ENCODE measurements at places on chromosomes 7 and 10.

- no peak for DNase-seq
These were observed 409.0 kb downstream of the CDC14C start for GRCh38 chr7:49333180-49333881.

GRCh38 chr10:74118804-74119203 is 31.8 kb downstream of the AP3M1 start:
- DNase-seq = peak; percentile 31

DNA sequence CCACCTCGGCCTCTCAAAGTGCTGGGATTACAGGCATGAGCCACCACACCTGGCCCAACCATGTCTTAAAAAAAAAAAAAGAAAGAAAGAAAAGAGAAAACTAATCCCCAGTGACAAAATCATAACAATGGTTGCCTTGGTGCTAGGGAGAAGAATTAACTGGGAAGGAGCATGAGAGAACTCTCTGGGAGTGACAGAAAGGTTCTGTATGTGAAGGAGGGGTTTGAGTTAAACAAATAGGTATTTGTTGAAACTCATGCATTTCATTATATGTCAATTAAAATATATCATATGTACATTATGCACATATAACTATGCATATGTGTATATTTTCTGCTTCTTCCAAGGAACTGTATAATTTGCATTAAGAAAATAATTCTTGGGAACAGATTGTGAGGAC is 33.3 kb downstream of the INA start:
- DNase-seq = no peak

- no peak for DNase-seq
These were observed 27.6 kb downstream of the ERLIN1 start for GRCh38 chr10:100158044-100158805.

GRCh38 chr7:65463184-65463583 is 89.5 kb downstream of the ZNF92 start:
- no peak for DNase-seq

DNA sequence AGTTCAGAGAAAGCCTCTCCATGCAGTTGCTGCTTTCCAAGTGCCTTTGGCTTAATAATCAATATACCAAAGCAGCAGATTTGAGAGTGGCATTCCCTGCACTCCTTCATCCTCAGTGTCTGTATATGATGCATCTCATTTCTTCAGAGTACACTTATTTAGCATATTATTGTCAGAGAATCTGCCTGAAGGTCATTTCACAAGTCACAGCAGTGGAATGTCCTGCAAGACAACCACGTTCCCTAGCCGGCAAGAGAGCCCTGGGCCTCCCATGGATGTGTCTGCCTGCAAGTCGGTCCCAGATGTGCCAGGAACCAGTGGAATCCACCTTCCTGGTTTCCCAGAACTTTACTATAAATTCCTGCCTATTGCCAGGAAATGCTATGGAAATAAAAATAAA is 289.4 kb upstream of the IGFBP3 start:
- peak; percentile 55 for DNase-seq

- no peak for DNase-seq
These were observed 140.4 kb downstream of the PIP4K2A start for GRCh38 chr10:22573820-22574569.

DNA sequence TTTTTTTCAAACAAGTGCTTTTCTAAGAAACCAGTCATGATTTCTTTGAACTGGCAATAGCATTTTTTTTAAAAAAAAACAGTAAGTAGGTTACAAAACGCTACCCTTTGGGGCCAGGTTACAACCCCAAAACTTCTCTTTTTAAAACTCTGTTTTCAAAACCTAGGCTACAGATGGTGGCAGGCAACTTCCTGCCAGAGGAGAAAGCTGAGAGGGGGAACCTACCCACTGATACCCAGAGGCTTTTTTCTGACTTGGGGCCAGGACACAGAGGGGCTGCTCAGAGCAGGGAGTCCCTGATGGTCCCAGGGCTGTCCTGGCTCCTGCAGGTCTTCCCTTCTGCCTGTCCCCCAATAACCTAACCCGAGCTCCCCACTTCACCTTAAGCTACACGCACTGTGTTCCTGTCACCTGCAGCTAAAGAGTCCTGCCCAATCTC is 6.9 kb downstream of the STN1 start:
- no peak for DNase-seq

- no peak for DNase-seq
These were observed 21.7 kb downstream of the ZNF503 start for GRCh38 chr10:75379817-75380216.

DNA sequence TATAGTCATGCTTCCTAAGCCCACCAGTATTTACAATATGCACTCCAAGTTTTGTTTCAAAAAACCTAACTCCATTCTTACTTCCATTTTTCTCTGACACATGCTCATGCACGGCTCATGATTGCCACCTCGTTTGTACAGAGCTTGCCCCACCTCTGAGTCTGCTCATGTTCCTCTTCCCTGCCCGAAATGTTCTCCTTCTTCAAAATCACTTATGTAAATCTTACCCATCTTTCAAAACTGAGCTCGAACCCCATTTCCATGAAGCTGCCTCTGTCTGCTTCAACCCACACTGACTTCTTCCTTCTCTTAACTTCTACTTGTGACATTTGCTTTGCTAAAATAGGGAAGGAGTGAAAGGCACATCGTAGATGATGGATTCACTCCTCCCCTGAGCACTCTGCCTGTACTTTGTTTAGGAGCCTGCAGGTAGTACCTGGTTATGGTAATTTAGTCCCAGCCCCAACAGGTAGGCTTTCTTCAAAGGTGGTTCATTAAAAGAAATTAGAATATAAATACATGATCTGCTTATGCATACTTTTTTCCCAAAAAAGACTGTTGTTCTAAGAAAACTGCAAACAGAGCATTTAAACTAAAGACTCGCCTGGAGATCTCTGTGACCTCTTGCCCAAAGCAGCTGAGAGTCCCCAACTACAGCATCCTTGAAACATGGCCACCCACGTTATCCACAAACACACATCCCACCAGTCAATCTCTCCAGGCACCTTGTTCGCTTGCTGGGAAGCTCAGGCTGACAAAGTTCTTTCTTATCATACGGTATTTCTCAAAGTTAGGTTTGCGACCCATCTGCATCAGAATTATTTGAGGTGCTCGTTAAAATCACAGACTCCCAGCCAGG is 172.0 kb downstream of the DGKI start:
- no peak for DNase-seq

GRCh38 chr7:131999193-131999592 is 442.8 kb upstream of the PODXL start:
- DNase-seq = no peak

- DNase-seq = no peak
These were observed 260.5 kb upstream of the AOAH start for GRCh38 chr7:36984710-36985312.

DNA sequence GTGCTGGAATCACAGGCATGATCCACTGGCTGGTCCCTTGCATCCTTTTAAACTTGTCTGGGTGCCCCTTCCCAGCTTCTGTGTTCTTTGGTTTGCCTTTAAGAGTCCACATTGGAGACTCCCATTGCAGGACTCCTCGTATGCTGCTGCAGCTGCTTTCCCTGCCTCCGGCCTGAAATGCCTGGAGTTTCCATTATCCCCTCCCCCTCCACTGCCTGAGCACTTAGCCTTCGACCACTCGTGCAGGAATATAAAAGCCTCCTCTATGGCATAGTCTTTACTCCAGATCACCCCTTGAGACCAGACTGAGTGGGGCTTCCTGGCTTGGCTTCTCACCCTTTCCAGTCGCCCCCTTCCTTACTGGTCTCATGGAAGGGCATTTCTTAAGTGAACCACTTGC is 80.2 kb downstream of the RHOBTB1 start:
- DNase-seq = no peak

DNA sequence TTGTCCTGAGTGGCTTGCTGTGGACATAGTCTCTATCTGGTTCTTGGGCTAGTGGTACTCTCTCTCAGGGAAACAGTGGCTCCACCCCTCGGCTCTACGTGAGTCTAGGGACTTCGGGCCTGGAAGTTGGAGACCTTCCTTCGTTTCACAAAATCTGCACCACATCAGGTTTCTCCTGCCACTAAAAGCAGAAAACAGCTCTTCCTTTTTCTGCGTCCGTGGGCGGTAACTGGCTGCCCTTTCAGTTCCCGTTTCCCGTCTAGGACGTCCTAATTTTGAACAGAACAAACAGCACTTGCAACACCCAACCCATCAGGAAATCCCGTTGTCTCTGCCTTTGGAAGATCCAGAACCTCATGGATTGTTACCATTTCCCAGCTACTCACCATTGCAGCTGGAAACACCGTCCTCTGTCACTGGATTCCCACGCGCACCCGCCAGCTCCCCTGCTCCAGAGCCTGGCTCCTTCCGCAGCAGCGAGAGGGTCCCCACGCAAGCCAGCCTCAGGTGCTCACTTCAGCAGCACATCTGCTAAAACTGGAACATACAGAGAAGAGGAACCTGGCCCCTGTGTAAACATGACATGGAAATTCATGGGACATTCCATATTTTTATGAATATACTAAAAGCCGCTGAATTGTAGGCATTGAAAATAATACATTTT is 311.4 kb upstream of the AKR1E2 start:
- DNase-seq = no peak

GRCh38 chr10:86267286-86268195 is 99.1 kb downstream of the GRID1 start:
- DNase-seq = no peak

- DNase-seq = peak; percentile 8
These were observed 56.4 kb upstream of the GNAI1 start for GRCh38 chr7:80078159-80078731.

GRCh38 chr10:49298983-49299815 is at the start of gene C10orf71:
Gene C10orf71, plus strand, starts transcription at chr10:49299170. Its CDS starts 23,376 bp downstream, at chr10:49322546.
- DNase-seq = no peak

GRCh38 chr7:13604178-13604577 is 385.3 kb downstream of the ETV1 start:
- no peak for DNase-seq

DNA sequence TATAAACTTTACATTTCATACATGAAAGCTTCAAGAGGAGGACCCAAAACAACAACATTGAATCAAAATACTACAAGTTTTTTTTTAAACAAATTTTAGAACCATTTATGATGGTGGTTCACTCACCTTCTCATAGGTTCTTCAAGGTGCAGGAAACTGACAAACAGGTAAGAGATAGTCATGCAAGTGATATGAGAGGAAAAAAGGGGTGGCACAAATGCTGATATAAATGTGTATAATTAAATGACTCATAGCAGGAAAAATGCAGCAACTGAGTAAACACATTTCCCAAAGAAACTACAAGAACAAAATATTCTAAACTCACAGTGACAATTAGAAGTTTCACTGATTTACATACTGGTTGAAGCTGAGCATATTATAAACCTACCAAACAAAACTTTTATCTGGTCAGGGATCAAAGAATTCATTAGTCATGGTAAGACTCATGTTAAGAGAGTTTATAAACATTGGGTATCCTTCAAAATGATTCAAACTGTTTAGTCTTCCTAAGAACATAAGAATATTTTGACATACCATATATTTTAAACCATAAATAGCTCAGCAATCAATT is 14.1 kb downstream of the ZWINT start:
- DNase-seq = no peak

GRCh38 chr10:118669020-118669791 is 73.8 kb upstream of the PRLHR start:
- DNase-seq = peak; percentile 79

- DNase-seq = no peak
These were observed 565.4 kb downstream of the NXPH1 start for GRCh38 chr7:8998762-8999161.

DNA sequence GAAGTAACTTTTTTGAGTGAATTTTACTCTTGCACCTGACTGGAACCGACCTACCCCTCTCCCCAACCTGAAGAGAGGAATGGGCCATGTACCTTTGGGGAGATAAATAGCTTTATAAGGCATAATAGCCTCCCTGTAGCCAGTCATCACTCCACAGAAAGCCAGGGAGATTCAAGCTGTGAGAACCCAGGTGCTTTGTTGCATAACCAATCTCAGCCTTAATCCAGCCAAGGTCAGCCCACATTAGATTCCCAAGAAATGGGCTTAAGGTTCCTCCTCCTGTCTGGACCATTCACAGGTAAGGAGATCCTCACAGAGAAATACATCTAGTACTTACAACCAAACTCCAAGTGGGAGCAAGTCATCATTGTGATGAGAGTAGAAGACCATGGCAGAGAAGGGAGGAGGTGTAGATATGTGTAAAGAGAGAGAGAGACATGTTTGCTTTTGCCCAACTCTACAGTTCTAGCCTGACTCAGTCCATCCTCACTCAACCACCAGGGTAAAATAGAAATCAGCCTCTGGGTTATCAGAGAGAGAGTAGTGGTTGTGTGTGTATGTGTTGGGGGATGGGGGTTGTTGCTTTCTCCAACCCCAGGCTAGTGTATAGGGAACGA is 23.6 kb downstream of the SKIDA1 start:
- no peak for DNase-seq

GRCh38 chr7:1231214-1232102 is 1.2 kb upstream of the UNCX start:
- DNase-seq = no peak

- DNase-seq = no peak
These were observed 95.4 kb downstream of the CCDC3 start for GRCh38 chr10:12906051-12906541.

DNA sequence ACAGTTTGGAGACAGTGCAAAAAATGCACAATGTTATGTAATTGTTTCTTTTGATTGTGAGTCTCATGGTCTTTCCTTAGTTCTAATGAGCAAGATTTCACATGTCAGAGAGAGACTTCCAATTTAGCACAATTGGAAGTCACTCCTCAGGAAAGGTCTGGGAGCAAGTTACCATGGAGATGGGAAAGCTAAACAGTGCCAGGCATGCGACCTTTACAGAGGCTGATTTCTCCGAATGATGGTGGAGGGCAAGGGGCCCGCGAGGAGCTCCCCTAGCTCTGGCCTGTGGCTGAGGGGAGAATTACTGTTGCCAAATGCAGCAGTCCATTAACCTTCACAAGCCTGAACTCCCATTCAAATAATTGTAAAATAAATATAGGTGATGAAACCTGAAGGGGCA is 59.3 kb downstream of the CDCA7L start:
- no peak for DNase-seq

GRCh38 chr10:51629934-51630639 is 69.3 kb downstream of the CSTF2T start:
- no peak for DNase-seq

DNA sequence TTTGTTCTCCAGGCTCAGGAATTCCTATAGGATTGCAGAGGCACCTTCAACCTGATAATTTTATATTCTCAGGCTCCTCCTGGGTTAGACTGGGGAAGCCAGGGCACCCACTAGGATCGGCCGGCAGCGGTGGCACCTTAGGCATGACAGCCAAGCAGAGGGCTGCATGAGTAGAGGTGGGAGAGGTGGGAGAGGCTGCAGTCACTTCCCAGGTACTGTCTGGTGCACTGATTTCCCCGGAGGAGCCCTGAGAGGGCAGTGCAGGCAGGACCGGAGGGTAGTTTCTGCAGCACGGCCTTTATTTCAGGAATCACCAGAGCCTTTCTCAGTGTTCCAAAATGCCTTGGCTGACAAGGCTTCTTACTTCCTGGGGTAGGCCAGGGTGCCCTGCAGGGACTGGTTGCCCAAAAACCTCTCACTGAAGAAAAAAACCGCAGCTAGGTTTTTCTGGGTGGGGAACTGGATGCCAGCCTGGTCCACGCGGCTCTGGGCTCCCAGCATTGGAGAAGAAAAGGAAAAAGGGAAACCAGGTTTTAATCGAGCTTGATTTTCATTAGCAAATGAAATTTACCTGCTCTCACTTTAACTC is 3.6 kb upstream of the HOXA13 start:
- no peak for DNase-seq

All from HFFc6 (cell line).